ENCODE measurements at places on chromosomes 6 and 20. TPM values are rescaled to one million over a fixed set of nuclear protein-coding genes. Genes with fewer than 3 reads are reported as not detected.

DNA sequence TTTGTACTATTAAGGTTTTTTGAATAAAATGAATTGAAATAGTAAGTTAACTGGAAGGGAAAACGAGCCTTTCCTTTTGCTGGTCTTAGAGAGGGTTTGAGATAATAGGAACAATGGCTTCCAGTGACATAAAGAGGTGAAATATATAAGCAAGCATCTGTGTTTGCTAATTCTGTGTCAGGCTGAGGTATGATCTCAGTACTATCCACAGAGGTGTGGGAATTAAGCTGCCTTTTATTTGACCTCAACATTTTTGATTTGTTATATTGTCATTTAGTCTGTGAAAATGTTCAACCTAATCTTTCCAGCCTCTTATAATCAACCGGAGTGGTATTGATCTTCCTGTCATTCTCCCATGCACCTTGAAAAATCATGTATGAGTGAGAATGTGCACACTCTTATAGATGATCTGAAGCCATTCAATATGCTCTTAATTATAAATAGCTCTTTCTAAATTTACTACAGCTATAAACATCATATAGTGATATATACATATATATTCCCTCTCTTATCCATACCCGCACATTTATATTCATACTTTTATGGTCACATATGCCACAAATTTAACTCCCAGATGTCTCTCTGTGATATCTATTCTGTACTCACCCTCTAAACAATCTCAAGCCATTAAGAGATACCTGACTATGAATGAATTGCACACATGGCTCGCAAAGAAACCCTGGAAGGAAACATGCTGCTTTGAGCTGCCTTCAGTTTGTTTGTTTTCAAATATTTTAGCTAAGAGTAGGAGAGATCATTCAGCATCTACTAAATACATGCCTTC, 754.7 kb upstream of the NRSN1 start:
- no peak overlapping the region for H3K4me3 ChIP-seq
- no peaks in the 10 kb centered on the region for H3K4me1 ChIP-seq
- no peak for DNase-seq
- no peaks in the 10 kb centered on the region for H3K36me3 ChIP-seq
- peaks cover 3% of the 10 kb centered on the region for H3K27me3 ChIP-seq

DNA sequence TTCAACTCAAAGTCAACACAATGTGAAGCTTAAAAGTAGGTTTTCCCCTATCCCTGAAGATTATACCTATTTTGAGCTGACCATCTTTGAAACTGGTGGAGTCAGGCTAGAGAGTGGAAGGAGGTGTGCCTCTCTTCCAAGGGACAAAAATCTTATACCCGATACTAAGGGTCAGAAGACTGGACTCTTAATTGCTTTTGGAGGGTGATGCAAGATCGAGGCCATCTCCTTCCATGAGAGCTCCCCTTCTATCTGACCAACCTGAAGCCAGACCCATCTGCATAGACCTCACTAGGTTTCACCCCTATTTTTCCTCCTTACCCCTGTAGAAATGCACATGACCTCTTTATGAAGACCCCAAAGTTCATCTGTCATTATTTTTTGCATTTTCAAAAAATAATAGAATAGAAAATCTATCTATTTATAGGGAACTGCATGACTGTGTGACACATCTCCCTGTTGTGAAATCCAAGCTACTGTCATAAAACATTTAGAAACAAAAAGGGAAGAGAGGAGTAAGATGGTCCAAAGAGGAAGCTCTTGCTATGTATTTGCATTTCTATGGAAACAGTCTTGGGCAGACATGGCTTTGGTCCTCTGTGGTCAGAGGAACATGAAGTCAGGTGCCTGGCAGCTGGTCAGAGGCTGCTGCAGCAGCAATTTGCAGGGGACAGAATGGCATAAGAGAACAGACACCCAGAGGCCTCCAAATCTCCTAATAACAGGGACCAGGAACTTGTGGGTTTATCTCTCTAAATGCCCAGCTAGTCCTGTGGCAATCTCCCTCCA, 349.2 kb downstream of the MAFB start:
- H3K27me3 ChIP-seq, result peaks cover 18% of the 10 kb centered on the region
- no peak overlapping the region for H3K4me3 ChIP-seq
- no peaks in the 10 kb centered on the region for H3K4me1 ChIP-seq
- H3K36me3 ChIP-seq, result no peaks in the 10 kb centered on the region

DNA sequence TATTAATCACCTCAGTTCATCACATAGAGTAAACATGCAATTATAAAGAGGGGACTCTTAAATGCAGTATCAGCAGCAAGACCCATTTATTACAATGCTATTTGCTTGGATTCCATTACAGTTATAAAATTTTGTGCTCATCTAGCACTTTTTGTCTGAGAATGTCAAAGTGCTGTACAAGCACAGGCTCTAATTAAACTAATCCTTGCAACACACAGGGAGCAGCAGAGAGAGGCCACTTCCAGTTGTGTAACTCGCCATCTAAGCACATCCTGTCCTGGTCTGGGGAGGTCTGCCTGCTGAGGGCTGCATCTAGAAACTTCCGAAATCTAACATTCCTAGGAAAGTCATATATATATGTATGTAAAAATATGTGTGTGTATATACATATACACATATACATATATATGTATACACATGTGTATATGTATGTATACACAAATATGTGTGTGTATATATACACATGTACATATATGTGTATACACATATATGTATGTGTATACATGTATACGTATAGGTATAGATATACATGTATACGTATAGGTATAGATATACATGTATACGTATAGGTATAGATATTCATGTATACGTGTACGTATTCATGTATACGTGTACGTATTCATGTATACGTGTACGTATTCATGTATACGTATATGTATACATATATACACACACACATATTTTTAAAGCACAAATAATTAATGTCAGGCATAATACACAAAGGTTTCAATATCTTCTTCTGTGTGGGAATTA, 136.4 kb upstream of the JARID2 start:
- peaks cover 1% of the 10 kb centered on the region for H3K36me3 ChIP-seq
- no peak overlapping the region for H3K27ac ChIP-seq
- no peak for DNase-seq
- H3K4me3 ChIP-seq, result no peak overlapping the region
- H3K4me1 ChIP-seq, result no peaks in the 10 kb centered on the region

- no peak overlapping the region for H3K4me3 ChIP-seq
- no peak for DNase-seq
- H3K27me3 ChIP-seq, result no peaks in the 10 kb centered on the region
- no peak overlapping the region for H3K27ac ChIP-seq
- H3K4me1 ChIP-seq, result peaks cover 11% of the 10 kb centered on the region
Observed at GRCh38 chr6:13400772-13401171, 72.4 kb upstream of the TBC1D7 start.

DNA sequence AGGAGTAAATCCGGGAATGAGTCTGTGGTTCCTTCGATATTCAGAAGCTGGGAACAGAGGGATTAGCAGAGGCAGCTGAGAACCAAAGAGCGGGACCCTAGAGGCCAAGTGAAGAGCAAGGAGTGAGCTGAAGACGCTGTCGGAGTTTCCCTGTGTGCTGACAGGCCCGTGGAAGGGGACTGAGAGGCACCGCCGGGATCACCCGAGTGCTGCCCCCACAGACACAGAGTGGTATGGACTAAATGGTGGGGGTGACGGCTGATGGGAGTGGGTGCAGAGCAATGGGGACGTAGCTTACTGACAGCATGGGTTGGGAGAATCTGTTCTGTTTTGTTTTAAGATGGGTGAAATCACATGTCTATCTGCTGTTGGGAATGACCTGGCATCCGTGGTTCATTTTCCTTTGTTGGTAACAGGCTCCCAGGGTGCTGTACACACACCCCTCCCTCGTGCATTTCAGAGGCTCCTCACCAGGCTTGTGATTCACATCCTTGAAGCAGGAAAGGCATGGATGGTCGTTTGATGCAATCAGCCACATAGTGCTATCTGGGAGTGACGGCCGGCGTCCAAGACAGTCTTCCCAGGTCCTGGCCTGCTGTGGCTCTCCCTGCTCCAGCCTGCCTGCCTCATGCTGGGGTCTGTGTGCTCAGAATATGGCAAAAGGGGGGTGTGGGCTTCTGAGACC, 97.4 kb downstream of the THBS2 start:
- H3K4me3 ChIP-seq, result no peak overlapping the region
- H3K4me1 ChIP-seq, result no peaks in the 10 kb centered on the region
- H3K36me3 ChIP-seq, result no peaks in the 10 kb centered on the region
- DNase-seq, result no peak

- no peak overlapping the region for H3K27ac ChIP-seq
- no peak for DNase-seq
- H3K4me1 ChIP-seq, result peaks cover 7% of the 10 kb centered on the region
- H3K36me3 ChIP-seq, result no peaks in the 10 kb centered on the region
- no peak overlapping the region for H3K4me3 ChIP-seq
Observed at GRCh38 chr20:62477669-62478455, 2.1 kb upstream of the GATA5 start.

DNA sequence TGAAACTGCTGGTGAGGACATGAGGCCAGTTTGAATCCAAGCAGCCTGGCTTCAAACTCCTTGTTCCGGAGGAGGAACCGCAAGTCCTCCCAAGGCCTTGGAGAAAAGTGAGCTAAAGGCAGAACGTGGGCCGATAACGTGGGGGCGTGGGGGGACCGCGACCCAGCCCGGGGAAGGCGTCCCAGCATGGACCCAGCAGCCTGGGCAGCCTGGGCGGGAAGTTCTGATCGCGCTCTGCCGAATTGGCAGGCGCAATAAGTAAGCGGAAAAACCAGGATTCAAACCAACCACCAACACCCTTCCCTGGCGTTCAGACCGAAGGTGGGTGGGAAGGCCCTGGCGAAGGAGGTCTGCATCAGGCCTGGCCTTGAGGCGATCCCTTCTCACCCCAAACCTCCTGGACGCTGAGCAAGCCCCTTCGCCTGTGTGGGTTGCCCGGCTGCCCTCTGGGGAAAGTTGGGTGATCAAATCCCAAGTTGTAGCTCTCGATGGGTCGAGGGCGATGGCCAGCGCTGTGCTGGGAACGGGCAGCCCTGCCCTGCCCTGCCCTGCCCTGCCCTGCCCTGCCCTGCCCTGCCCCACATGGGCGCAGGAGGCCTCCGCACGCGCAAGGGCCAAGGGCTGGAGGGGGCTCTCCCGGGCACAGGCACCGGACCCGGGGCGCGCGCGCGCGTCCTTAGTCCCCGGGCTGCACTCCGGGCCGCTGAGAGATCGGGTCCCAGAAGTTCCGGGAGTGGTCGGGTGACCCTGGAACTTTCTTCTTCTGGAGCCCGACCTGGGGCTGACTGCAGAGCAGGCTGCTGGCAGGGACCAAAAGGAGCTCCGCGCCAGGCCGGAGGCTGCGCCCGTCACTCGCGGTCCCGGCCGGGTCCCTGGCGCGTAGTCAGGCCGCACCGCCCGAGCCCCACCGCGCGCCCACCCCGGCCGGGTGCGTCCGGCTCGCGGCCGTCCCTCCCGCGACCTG, 637 bp upstream of the SLC22A3 start:
- peaks cover 49% of the 10 kb centered on the region for H3K27me3 ChIP-seq
- H3K27ac ChIP-seq, result no peak overlapping the region
- peaks cover 4% of the 10 kb centered on the region for H3K4me1 ChIP-seq
- no peak for DNase-seq
- H3K36me3 ChIP-seq, result no peaks in the 10 kb centered on the region

DNA sequence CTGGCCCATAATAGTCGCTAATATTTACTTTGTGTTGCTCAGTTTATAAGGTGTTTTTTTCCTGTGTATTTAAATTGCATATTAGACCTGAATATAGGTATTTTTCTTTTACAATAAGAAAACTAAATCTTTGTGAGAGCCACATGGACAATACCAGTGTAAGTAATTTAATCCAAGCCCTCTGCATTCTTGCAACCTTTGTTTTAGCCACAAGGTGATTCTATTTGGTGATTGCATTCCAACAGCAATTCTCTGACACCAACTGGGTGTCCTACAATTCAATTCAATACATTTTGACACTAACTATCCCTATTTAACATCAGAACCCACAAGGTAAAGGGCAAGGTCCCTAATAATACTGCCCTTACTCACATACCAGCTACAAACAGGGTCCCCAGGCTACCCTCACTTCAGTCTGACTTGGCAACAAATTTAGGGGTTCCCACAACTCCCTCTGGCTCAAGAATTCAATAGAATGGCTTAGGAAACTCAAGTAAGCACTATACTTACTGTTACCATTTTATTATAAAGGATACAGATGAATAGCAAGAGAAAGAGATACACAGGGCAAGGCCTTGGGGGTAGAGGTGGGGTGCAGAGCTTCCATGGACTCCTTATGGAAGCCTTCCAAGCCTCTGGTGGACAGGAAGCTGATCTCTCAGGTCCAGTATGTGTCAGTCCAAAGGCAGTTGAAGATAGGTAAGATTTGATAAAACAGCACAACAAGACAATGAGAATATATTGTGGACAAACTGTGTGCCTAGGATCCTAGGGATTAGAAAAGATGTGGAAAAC, 169.3 kb downstream of the CD83 start:
- peaks cover 14% of the 10 kb centered on the region for H3K4me1 ChIP-seq
- no peak overlapping the region for H3K27ac ChIP-seq
- no peaks in the 10 kb centered on the region for H3K27me3 ChIP-seq
- no peaks in the 10 kb centered on the region for H3K36me3 ChIP-seq

GRCh38 chr20:41344938-41345728, 4.5 kb downstream of the LPIN3 start:
- no peaks in the 10 kb centered on the region for H3K27me3 ChIP-seq
- H3K4me1 ChIP-seq, result peaks cover 5% of the 10 kb centered on the region
- DNase-seq, result no peak
- no peaks in the 10 kb centered on the region for H3K36me3 ChIP-seq
- no peak overlapping the region for H3K4me3 ChIP-seq

- no peaks in the 10 kb centered on the region for H3K27me3 ChIP-seq
- no peaks in the 10 kb centered on the region for H3K4me1 ChIP-seq
- no peak overlapping the region for H3K27ac ChIP-seq
- no peaks in the 10 kb centered on the region for H3K36me3 ChIP-seq
Observed at GRCh38 chr6:124355146-124355545, 551.5 kb downstream of the NKAIN2 start.

GRCh38 chr20:4159765-4160490, 144.6 kb upstream of the RNF24 start:
- no peak overlapping the region for H3K4me3 ChIP-seq
- no peaks in the 10 kb centered on the region for H3K36me3 ChIP-seq
- no peak overlapping the region for H3K27ac ChIP-seq
- H3K27me3 ChIP-seq, result peaks cover 11% of the 10 kb centered on the region
- no peak for DNase-seq
- H3K4me1 ChIP-seq, result peaks cover 13% of the 10 kb centered on the region

GRCh38 chr6:140871911-140872310, 1260.8 kb upstream of the GJE1 start:
- no peaks in the 10 kb centered on the region for H3K36me3 ChIP-seq
- H3K27me3 ChIP-seq, result no peaks in the 10 kb centered on the region
- DNase-seq, result no peak
- H3K4me3 ChIP-seq, result no peak overlapping the region

The FERMT1 gene
- total RNA-seq, result 0.52 TPM

The AKAP7 gene
- total RNA-seq, result 6.0 TPM

The GRIK2 gene
- not detected for total RNA-seq

The TGM2 gene
- not detected for total RNA-seq

The MEI4 gene
- not detected for total RNA-seq

The DLGAP4 gene
- 10.5 TPM for total RNA-seq

The FHL5 gene
- not detected for total RNA-seq

The WFDC12 gene
- not detected for total RNA-seq

The BRPF3 gene
- total RNA-seq, result 15.3 TPM

The PTCRA gene
- not detected for total RNA-seq

The ZBTB2 gene
- total RNA-seq, result 26.8 TPM
